T-helper 2 cell treated with Interferon-gamma antibody and Interleukin-4, amounts not matched to agents 5 μg/mL and 100 μg/mL, for 36 hours (primary cell): ENCODE measurements at places on chromosomes 1 and 21.

GRCh38 chr1:87950369-87950768 lies 621.7 kb downstream of the LMO4 start:
- no peak for DNase-seq

- no peak for DNase-seq
These were observed 5.9 kb downstream of the SMG7 start for GRCh38 chr1:183477986-183478781.

DNA sequence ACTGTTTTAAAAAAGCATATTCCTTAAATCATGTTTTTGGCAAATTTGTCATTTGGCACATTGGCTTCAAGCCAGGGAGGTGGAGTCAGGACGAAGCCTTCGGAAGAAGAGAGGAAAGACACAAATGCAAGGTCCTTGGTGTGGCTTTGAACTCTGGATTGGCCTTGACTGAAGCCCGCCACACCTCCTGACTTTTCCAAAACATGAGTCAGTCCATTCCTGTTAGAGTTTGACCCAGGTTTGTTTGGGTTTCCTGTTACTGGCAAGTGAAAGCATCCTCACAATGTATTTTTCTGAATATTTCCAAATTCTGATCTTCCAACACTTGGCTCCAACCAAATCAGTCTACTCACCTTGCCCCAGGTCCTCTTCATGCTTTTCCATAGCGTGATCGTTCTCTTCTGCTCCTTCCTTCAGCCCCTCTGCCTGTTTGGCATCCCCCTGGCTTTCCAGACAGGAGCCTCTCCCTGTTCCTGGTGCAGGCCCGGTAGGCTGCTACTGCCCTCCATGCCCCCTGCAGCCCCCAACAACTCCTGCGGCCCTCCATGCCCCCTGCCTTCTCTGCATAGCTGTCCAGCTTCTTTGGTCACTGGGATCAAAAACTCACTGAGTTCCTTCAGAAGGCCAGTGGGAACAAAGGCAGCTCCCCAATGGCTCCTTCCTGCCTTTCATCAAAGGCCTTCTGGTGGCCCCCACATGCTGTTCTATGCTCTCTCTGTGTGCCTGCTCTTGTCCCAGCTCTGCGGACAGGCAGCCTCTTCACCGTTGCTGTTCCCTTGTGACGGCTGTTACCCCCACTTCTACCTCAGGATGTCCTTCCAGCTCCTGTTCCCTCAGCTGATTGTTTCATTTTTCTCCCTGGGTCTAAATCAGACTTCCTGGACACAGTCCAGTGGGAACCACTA lies 30.4 kb upstream of the SLC30A1 start:
- DNase-seq = no peak

DNA sequence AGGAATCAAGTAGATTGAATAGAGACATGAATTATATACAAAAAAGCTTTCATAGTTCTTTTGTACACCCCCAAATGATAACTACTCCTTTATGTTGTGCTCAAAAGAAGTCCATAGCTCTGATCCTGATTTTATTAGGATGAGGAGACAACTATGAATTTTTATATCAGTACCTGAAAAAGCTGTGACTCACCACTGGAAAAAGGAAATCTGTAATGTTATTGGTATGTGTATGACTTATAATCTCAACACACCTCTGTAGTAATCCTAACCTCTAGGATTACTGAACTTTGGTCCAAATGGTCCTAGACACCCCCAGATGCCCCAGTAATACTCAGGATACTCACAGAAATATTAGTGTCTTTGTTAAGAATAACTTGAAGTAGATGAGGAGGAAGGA lies 10.2 kb downstream of the PRKAB2 start:
- no peak for DNase-seq

- no peak for DNase-seq
These were observed 39.8 kb downstream of the RAB3B start for GRCh38 chr1:51950701-51951100.

- DNase-seq = no peak
These were observed 17.1 kb upstream of the CCDC190 start for GRCh38 chr1:162878000-162878596.

- DNase-seq = no peak
These were observed 68.6 kb downstream of the NTMT2 start for GRCh38 chr1:170214117-170215032.

- DNase-seq = no peak
These were observed 22.7 kb downstream of the NDUFS5 start for GRCh38 chr1:39048745-39049370.

DNA sequence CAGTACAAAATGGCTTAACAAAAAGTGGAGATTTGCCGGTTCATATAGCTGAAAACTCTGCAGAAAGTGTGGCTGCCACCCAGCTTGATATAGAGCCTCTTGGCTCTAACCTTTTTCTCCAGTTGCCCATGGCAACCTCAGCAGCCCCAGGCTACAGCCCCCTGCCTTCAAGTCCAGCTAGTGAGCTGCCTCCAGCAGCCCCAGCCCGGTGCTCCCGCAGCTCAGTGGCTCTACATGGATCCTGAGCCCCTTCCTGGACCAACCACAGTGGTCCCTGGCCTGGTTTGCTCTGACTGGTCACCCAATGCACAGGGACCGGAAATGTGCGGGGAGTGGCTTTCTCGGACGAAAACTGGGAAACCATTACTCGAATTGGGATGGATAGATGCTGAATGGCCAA lies 13.3 kb upstream of the ATF3 start:
- DNase-seq = no peak

GRCh38 chr1:116340506-116341231 lies 32.4 kb upstream of the ATP1A1 start:
- DNase-seq = no peak

DNA sequence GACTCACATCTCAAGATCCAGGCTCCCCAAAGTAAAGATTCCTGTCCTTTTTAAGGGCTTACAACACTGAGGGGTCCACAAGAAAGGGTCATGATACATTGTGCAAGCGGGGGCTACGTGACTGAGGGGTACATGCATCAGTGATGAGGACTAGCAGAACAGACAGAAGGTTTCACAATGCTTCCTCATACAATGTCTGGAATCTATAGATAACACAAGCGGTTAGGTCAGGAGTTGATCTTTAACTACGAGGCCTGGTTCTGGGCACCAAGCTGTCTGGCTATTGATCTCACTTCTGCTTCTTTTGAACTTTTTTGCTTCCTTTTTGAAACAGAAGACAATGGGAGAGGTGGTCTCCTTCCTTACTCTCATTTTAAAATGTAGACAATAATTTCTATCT lies 718.6 kb downstream of the AMY1C start:
- no peak for DNase-seq

DNA sequence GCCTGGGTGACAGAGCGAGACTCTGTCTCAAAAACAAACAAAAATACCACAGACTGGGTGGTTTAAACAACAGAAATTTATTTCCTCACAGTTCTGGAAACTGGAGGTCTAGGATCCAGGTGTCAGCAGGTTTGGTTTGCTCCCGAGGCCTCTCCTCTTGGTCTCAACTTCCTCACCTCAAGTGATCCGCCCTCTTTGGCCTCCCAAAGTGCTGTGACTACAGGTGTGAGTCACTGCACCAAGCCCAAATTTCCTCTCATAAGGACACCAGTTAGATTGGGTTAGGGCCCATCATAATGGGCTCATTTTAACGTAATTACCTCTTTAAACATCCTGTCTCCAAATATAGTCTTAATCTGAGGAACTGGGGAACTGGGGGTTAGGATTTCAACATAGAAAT lies 35.5 kb downstream of the MFSD2A start:
- no peak for DNase-seq

- no peak for DNase-seq
These were observed 2.0 kb downstream of the KRTAP10-6 start for GRCh38 chr21:44590311-44590721.

DNA sequence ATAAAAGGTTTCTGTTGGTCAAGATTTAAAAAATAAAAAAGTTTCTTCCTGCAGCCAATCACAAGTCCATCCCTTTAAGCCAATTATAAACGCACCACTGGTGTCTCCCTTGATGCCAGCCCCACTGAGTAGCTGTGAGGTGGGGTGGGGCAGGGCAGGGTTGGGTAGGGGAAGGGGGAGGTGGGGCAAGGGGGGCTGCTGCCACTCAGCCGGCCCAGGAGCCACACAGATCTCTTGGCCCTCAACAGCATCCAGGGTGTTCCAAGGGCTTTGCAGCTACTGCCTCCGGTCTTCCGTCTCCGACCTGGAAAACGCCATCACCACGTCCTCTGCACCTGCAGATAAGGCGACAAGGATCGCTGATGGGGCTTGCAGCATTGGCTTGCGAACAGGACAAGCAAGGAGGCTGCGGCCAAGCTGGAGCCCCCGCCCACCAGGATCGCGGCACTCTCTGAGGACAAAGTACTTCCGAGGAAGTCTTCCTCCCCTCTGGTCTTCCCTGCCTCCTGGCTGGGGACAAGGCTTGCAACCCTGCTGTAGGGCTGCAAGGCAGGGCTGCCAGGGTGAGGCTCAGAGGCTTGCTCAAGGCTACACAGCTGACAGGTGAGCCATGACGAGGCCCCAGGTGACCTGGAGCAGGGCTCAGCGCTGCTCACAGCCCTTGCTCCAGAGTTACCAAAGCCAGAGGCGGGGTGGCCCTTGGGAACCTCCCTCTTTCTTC lies 26.8 kb upstream of the CLSTN1 start:
- no peak for DNase-seq

- DNase-seq = no peak
These were observed 25.6 kb upstream of the RGS13 start for GRCh38 chr1:192610112-192610889.

- peak; percentile 34 for DNase-seq
These were observed 51.0 kb downstream of the GADD45A start for GRCh38 chr1:67735806-67736627.

DNA sequence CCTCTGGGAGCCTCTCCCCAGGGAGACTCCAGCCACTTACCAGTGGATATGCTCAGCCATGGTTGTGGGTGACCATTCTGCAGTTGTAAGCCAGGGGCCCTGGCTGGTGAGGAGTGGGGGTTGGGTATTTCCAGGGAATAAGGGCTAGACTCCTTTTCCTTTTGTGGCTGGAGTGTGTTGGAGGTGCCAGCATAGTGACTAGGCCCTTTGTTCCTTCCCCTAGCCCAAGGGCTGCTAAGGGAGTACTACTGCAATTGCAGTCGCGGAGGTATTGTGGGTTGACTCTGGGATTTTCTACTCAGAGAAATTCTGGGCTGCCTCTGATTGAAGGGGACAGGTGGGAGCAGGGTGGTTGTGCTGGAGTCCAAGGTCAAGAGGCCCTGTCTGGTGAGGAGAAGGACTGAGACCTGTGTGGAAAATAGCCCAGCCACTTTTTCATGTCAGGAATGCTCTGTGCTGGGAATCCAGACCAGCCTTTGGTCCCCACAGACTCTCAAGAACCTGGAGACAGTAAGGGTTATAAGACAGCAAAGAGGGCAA lies 43.1 kb downstream of the MROH9 start:
- DNase-seq = no peak

GRCh38 chr21:34351786-34352241 lies 12.0 kb upstream of the KCNE2 start:
- DNase-seq = no peak

- no peak for DNase-seq
These were observed 6.2 kb upstream of the ANKRD65 start for GRCh38 chr1:1427106-1427819.

DNA sequence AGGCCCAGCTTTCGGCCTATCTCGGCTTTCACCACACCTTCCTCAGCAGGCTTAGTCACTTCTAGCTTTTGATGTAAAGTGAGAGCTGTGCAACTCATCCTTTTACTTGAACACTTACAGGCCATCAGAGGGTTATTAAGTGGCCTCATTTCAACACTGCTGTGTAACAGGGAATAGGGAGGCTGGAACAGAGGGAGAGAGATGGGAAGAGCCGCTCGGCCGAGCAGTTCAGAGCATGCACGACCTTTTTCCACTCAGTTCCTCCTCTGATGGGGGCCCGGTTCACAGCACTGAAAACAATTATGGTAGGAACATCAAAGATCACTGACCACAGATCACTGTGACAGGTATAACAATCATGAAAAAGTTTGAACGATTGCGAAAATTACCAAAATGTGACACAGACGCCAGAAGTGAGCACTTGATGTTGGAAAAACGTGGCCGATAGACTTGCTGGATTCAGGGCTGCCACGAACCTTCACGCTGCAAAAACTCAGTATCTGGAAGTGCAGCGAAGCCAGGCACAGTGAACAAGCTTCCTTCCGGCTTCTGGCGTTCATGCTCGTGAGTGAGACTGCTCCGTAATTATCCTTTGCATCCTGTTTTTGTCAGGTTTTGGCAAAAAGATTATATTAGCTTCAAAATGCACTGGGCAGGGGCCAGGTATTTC lies 28.6 kb downstream of the AGPAT3 start:
- DNase-seq = peak; percentile 69

GRCh38 chr1:26915204-26915842 lies 1.5 kb upstream of the NR0B2 start:
- no peak for DNase-seq

DNA sequence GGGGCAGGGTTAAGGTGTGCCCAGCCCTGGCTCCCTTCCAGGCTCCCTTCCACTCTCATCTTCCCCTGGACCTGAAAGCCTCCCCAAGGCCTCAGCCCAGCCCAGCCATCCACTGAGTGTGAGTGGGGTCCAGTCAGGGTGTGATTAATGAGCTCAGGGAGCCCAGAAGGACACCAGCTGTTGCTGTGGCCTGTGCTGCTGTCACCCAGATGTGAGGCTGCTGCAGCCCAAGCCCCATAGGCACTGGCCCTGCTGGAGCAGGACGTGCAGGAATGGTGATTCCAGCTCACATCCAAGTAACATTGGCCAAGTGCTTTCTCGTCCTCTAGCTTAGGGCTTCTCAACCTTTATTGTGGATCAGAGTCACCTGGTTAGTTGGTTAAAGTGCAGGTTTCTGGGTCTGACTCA lies 77.6 kb downstream of the EPHB2 start:
- no peak for DNase-seq

- no peak for DNase-seq
These were observed 56.9 kb upstream of the RGS1 start for GRCh38 chr1:192518700-192519099.

- no peak for DNase-seq
These were observed 22.6 kb downstream of the HIPK1 start for GRCh38 chr1:113951719-113952118.
